NCI-H1048 (cell line): ENCODE measurements at places on chromosomes 3 and 15.

GRCh38 chr15:43187544-43188155 lies 2.4 kb downstream of the CCNDBP1 start:
- DNase-seq: no peak

- no peak for DNase-seq
Observed at GRCh38 chr15:61133361-61133760, 95.7 kb downstream of the RORA start.

GRCh38 chr3:19920401-19921080 lies 13.5 kb downstream of the EFHB start:
- no peak for DNase-seq

DNA sequence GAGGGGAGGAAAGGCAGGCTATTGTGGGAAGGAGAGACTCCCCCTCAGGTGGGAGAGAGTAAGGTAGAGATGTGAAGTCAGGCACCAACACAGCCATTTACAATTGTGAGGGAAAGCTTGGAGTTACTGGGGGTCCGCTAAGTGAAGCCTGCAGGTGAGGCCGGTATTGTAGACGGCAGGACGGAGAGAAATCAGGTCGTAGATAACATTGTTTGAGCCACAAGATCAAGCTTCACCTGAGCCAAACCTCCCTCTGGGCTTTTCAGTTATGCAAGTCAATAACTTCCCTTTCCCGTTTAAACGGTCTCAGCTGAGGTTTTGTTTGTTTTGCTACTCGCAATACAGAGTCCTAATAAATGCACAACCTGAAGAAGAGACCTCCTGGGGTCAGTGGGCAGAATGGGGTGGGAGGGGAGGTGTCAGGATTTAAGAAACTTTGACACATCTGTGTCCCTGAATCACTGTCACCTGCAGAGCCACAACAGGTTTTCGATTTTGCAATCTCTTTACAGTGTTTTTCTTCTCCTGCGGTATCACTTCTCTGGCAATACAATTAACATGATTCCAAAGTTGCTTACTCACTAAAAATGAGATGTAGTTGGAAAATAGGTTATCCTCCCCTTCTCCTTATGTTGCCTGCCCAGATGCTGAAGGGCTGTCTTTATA lies 72.0 kb upstream of the GLCE start:
- DNase-seq: no peak

DNA sequence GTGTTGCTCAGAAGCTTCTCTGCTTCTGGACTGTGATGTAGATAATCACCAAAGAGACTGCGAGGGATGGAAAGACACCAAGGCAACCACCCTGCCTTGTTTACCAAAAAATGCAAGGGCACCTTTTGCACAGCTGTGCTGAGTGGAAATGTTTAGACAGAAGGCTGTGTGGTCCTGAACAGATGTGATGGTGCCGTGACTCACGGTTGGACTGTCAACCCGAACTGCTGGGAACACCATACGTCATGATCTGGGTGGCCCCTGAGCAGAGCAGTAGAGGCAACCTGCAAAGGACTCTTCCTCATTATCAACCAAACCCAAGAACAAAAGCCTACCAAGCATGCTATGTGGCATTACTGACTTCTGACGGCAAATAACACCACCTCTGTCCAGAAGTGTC lies 61.3 kb upstream of the LPP start:
- no peak for DNase-seq
